ENCODE measurements at places on chromosomes 7 and 10. TPM values are rescaled to one million over a fixed set of nuclear protein-coding genes. Genes with fewer than 3 reads are reported as not detected.

CDHR1 gene
- total RNA-seq = not detected

PAPSS2 gene
- 17.3 TPM for total RNA-seq

FAM25G gene
- total RNA-seq = not detected

STOX1 gene
- total RNA-seq = 1.4 TPM

CLDN3 gene
- total RNA-seq = 51.6 TPM

MOGAT3 gene
- total RNA-seq = not detected

DNA sequence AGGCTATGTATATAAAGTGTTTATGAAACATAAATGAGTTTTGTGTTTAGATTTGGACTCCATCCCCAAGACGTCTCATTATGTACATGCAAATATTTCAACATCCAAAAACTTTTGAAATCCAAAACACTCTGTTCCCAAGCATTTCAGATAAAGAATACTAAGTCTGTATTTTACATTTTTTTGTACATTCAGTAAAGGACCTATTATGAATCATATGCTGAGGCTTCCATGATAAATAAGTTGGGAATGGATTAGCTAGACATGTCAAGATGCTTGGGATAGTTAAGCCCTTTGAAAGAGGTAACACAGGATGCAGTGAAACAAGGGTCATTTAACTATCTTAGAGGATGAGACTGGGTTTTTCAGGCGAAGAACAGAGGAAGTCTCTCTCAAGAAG is 262.9 kb downstream of the SNX13 start:
- no peak for DNase-seq

DNA sequence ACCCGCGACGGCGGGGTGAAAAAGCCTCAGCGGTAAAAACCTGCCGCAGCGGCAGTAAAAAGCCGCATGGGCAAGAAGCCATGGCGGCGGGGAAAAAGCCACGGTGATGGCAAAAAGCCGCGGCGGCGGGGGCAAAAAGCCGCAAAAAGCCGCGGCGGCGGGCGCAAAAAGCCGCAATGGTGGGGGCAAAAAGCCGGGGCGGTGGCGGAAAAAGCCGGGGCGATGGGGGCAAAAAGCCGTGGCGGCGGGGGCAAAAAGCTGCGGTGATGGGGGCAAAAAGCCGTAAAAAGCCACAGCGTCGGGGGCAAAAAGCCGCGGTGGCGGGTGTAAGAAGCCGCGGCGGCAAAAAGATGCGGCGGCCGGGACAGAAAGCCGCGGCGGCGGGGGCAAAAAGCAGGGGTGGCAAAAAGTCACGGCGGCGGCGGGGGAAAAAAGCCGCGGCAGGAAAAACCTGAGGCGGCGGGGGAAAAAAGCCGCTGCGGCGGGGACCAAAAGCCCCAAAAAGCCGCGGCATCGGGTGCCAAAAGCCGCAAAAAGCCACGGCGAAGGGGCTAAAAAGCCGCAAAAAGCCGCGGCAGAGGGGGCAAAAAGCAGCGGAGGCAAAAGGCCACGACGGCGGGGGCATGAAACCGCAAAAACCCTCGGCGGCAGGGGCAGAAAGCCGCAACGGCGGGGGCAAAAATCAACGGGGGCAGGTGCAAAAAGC is 488.5 kb downstream of the ZNF33B start:
- no peak for DNase-seq

DNA sequence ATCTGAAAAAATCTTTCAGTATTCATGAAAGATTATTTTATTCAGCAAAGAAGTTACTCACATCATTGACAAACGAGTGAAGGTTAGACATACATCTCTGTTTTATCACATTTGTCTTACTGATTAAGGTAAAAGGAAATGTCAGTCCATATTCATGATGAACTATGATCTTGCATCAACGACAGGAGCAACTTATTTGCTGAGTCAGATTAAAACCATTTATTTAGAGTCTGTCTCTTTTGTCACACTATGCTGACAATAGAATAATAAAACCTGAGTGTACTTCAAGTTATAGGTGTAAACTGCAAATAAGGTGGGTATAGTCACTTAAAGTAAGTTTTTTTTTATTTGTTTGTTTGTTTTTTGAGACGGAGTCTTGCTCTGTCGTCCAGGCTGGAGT is 216.5 kb upstream of the SEMA3C start:
- no peak for DNase-seq

- no peak for DNase-seq
Measured at GRCh38 chr10:5560817-5561703, 36.3 kb downstream of the CALML3 start.

GRCh38 chr7:103764901-103765300 is 224.6 kb downstream of the RELN start:
- no peak for DNase-seq

DNA sequence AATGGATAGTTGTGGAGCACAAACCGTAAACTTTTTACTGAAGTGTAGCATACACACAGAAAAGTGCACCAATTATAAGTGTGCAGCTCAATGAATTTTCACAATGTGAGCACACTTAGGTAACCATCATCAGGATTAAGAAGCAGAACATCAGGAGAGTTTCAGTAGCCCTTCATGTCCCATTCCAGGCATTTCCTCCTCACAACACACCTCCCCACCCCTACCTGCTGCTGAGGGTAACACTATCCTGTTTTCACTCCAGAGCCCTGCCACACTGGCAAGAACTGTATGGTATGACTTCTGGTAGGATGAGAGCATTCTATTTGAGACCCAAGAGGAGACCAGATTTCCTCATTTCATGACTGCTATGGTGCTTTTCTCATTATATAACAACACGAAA is 166.5 kb downstream of the PPP1R3A start:
- no peak for DNase-seq

DNA sequence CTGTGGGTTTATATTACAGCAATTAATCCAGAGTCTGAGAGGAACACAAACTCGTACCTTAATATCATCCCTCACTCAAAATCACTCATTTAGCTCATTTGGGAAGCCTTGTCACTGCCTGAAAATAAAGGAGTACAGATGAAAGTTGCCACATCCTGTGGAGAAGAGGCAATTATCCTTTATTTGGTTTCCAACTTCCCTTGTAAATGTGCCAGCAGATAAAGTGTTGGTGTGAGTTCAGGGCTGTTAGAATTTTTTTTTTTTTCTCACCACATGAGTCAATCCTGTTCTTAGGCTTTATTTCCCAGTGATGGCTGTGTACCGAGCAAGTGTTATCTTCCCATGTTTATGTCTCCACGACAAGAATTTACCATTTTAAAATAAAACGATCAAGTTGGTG is 99.0 kb upstream of the SMIM30 start:
- no peak for DNase-seq

DNA sequence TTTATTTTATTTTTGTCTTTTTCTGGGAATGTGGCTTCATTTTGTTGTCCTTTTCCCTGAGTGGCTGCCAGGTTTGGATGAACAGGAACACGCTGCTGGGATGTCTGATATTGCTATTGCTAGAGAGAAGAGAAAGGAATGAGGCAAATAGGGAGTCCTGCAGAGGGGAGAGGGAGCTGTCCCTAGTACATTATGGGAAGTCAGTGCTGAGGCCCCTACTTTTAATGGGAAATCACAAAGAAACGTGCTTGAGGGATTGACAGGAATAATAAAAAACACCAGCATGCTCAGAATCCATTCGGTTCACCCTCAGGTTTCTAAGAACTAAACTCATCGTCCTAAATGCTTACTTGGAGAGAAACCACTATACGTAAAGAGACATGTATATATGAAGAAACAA is 306.6 kb downstream of the PLXNA4 start:
- no peak for DNase-seq

- no peak for DNase-seq
Measured at GRCh38 chr7:15703732-15704131, 17.2 kb upstream of the MEOX2 start.

DNA sequence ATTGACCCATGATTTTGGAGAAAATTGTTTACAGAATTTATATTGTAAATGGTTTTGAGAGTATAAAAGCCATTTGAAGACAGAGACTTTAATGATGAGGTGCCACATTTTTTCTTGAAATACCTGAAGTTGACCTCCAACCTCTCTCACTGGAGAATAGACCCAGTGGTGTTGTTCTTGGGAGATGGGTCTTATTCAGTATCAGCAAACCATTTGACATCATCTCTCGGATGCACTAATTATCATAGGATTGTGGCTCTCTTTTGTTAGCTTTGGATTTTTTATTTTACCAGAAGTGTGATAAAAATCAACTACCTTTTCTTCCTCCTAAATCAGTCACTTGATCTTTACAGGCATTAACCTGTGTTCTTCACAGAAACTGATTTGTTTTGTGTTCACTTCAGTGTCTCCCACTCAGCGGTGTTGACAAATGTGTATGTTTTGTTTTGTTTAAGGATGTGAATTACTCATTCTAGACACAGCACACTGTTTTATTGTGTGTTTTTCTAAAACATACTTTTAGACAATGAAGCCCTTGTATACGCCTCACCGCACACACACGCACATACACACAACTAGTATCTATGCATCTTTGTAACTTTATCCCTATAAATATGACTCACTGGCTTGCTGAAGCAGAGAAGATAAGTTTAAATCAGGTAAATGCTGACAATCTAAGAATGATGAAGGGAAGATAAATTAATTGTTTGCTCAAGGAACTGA is 455.6 kb downstream of the INHBA start:
- DNase-seq = peak; percentile 96

DNA sequence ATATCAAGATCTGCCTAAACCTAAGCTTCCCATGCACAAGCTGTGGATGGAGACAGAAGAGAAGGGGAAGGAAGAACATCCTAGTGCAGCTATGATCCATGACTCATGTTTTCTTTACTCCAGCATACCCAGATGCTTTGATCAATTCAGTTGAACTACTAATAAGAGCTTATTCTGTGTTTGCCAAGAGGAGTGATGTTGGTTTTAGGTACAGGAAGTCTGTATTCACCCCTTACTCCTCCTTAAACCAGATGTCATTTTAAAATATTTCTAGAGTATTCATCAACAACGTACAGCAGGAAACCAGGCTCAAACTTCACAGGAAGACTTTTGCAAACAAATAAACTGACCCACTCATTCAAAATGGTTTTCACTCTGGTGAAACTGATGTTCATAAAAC is 29.2 kb downstream of the PANK1 start:
- DNase-seq = peak; percentile 1

DNA sequence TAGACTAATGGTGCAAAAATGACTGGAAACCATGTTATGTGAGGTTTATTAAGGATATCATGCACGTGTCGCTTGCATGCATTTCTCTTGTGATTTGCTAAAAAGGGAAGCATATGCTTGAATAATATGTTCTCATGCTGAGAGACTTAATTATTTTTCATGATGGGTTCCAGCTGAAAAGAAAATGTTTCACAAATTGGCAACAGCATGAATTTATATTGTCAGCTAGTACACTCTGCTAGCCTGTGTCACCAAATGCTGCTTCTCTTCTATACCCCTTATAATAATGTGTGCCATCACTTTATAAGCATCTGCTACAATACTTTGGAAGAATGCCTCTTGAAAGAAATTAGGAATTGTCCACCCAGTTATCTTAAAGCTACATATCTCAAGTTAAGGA is 63.0 kb downstream of the GNAI1 start:
- DNase-seq = no peak

DNA sequence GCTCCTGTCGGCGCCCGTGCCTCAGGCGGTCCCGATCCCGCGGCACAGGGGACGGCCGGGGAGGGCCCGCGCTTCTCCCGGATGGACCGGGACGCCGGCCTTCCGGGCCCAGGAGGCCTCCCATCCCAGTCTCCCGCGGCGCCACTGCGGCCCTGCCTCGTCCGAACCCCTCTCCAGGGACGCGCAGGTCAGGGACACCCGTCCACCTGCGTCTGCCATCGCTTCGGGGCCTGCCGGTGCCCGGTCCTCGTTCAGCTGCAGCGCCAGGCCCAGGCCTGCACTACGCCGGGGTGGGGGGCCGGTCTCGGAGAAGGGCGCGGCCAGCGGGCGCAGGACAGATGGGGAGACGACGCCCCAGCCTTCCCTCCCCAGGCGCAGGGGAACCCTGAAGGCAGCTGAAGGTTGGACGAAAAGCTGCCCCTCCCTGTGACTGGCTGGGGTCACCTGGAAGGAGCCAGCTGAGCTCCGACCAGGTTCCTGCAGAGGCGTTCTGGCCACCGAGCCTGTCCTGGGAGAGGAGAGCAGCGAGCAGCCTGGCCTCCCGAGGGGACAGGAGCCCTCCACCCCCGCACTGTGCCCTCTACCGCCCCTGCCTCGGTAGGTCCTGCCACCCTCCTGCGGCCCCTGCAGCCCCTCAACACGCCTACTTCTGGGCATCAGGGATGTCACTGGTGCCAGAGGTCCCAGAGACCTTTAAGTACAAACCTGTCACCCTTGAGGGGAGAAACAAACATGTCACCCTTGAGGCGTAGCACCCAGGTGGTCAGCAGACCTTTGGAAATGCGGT is 84.3 kb downstream of the LANCL2 start:
- no peak for DNase-seq

GRCh38 chr10:20890491-20891337 is 6.4 kb downstream of the NEBL start:
- peak; percentile 45 for DNase-seq

DNA sequence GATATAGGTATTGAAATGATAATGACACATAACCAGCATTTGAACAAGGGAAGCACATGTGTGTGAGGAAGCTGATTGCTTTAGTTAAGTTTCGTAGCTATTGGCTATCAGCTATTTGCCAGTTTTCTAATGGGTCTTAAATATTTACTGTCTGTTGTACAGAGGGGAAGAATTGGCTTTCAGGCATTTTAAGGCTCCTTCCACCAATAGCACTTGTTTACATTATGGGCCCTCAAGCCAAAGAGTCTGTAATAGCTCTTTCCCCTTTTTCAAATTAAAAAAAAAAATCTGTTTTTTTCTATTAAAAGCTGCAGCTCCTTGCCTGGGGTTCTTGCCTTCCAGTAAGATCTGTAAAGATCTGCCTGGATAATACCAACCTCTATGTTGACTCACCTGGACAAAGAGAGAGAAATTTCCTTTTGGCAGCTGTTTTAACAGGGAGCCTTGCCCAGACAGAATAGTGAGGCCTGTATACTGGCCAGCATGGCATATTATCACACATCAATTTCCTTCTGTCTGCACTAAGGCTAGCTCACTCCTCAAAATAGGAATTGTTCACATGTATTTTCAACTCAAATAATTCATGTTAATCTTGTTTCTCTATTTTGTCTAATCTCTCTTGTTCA is 104.7 kb upstream of the LRGUK start:
- peak; percentile 27 for DNase-seq

GRCh38 chr7:32588657-32589056 is 93.4 kb downstream of the AVL9 start:
- peak; percentile 28 for DNase-seq
